ENCODE measurements at places on chromosomes 7 and 10.
A peak's percentile ranks its signal among the peaks of the same experiment; 100 is the strongest.

DNA sequence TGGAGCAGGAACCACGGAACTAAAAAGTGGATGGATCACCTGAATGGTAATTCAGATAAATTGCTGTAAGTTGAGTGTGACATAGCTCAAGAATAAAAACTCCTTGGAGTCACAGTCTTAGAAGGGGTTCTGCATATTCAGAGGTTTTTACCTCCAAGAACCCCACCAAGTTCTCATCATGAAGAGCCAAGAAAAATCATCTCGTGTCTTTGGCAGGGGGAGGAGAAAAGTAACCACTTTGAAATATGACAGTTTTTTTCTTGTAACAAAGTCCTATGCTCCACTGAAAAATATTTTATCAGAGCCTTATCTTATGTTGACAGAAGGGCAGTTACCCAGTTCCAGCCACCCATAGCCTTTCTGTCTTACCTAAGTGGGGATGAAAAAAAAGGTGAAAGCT lies 38.2 kb upstream of the MBL2 start:
- DNase-seq: no peak

DNA sequence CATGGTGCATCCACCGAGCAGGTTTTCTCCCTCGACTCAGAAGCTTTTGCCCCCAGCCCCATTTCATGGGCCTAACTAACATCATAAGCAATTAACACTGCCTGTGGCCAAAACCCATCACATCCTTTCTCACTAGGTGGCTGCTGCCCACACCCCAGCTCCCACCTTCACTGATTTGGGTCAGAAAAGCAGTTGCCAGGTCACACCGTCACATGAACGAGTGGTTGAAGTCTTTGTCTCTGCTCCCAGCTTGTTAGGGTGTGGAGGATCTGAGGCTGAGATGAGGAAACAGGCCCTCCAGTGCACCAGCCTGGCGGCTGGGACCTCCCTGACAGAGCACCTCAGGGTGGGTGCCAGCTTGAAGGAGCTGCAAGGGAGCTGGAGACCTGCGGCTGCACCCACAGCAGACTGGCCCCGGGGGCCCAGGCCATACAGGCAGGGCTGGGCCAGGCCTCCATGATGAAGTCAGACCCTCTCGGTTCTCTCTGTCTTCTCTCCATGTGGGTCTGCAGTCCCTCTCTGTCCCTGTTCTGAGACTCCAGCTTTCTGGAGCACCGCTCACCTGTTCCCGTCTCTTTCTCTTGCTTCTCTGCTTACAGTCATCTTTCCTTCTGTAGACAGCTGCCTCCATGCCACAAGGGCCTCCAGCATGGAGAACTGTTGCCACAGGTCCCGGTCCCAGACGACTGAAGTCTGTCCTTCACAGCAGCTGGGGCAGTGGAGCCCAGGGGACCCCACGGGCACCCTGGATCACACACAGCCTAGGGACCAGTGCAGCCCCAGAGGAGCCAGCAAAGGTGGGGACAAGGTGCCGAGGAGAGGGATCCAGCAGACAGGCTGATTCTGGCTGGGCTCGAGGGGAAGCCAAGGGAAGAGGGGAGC lies 13.8 kb upstream of the INPP5A start:
- DNase-seq: no peak

DNA sequence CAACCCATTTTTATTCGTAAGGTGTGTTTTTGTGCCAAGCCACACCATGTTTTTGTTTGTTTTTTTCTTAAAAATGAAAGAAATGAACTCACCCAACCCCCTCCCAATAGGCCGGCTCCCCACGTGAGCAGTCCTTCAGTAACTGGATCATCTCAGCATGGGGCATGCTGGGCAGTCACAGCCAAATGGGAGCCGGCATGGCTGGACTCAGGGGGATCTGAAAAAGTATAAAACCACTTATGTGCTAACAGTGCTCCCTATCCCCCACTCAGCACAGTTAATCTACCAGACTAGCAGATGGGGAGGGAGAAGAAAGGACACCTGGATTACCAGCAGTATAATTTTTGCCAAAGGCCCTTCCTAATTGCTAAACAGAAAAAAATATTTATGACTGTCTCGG lies 39.3 kb downstream of the BAZ1B start:
- no peak for DNase-seq

- DNase-seq: peak; percentile 46
Observed at GRCh38 chr7:452226-452751, 67.4 kb downstream of the PDGFA start.

DNA sequence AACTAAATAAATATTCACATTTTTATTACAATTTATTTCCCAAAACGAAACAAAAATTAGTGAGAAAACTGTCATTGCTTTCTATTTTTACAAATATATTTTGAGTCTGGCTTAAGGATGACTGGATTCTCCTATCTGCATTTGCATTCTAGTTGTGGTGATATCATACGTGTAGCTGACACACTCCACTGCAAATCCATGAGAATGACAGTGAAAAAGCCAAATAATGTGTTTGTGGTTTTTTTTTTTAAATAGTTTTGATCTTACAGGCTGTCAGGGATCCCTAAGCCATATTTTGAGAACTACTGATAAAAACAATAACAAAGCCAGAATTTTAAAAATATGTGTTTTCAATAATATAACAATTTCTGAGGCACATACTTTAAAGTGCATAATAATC lies 5.8 kb upstream of the STAMBPL1 start:
- peak; percentile 53 for DNase-seq

DNA sequence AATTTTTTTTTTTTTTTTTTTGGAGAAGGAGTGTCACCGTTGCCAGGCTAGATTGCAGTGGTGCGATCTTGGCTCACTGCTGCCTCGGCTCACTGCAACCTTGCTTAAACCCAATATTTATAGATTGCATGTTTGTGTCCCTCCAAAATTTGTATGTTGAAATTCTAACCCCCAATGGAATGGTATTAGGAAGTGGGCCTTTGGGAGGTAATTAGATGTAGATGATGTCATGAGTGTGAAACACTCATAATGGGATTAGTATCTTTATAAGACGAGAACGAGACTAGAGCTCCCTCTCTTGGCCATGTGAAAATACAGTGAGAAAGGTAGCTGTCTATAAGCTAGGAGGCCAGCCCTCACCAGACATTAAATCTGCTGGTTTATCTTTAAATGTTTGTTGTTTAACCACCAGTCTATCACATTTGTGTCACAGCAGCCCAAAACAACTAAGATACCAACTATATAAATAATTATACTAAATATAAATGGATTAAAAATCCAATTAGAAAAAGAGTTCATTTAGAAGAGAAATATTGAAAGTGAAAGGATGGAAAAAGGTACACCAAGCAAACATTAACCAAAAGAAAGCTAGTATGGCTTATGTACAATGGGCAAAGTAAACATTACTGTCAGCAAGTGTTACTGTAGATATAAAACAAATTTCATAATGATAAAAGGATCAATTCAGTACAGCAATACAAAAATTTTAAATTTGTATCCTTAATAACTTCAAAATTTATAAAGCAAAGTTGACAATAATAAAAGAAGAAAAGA lies 9.3 kb downstream of the TCAF1 start:
- peak; percentile 38 for DNase-seq

DNA sequence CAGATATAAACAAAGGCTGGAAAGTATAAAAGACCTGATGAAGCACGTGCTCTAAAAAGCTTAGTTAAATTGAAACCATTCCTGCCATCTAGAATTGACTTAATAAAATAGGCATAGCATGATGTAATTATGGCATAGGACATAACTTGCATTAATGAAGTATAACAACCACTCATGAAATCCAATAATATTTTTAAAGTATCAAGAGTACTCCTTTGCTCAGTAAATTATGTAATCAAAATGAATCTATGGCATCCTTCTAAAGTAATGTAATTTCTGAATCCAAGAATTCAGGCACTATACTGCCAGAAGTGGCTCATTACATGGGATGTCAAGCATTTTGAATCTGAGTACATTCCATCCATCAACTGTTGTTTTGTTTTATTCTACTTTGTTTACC lies 548.5 kb upstream of the NRP1 start:
- DNase-seq: no peak

DNA sequence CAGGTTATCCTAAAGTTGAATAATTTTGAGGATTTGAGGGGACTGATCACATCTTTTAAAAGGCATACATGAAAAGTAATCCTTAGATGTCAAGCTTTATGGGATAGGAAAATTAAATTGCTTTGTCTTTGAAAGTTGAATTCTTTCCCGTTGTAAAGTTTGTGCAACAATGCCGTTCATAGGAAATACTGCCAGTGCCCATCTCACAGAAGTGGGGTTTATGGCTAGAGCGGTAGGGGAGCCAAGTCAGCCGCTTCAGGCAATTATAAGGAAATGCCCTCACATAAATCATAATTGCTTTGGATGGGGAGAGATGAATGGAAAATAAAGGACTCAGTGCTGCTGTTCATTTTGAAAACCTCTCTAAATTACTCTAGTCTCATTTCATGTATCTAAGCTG lies 18.1 kb downstream of the CDC123 start:
- DNase-seq: no peak

DNA sequence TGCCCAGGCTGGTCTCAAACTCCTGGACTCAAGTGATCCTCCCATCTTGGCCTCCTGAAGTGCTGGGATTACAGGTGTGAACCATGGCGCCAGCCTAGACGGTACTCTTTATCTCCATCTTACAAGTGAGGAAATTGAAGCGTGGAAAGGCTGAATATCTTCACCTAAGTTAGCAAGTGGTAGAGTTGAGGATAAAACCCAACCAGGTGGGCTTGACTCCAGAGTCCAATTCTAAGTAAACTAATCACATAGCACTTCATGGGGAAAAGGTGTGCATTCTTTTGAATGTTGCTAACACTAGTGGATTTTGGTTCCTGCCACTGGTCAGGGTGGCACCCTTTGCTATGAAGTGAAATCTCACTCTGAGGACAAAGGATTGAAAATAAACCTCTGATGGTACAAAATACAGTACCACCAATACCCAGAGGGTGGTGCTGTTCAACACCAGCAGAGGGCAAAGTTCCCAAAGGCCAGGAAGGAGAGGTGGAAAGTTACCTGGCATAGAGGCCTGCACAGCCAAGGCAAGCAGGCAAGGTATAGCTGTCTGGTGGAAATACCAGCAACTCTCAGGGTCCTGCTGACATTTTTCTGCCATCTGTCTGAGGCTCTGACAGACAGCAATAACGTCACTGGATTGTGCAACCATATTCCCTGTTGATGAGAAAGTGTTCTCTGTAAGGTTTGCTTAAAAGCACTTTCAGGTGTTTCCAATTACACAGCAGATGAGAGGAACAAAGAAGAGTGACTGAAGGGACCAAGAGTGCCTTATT lies 17.6 kb downstream of the ZDHHC16 start:
- DNase-seq: peak; percentile 49

GRCh38 chr10:45454859-45455258 lies 80.8 kb downstream of the ALOX5 start:
- no peak for DNase-seq

GRCh38 chr7:46957195-46957594 lies 624.7 kb downstream of the TNS3 start:
- DNase-seq: no peak

GRCh38 chr10:85922356-85923129 lies 444.1 kb downstream of the GRID1 start:
- DNase-seq: no peak

DNA sequence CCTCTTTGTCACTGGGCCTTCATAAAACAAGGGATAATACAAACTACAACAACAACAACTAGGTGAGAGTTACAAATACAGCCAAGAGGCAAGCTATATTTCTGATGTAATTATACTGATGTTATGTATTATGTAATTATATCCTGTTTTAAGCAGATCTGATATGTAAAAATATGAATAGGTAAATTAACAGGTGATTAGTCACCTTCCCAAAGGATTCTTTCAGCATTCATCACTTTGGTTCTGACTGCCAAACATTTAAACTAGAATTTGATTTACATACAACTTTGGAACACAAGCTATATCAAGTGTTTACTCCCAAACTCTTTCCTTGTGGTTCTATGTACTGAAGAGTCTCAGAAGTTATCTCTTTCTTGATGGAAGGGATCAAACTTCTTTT lies 53.7 kb downstream of the BEND7 start:
- DNase-seq: no peak

GRCh38 chr7:36810489-36810888 lies 86.2 kb upstream of the AOAH start:
- no peak for DNase-seq

- no peak for DNase-seq
Observed at GRCh38 chr7:5183155-5183554, 6.9 kb upstream of the WIPI2 start.

- no peak for DNase-seq
Observed at GRCh38 chr7:33428415-33428814, 299.1 kb downstream of the BBS9 start.

DNA sequence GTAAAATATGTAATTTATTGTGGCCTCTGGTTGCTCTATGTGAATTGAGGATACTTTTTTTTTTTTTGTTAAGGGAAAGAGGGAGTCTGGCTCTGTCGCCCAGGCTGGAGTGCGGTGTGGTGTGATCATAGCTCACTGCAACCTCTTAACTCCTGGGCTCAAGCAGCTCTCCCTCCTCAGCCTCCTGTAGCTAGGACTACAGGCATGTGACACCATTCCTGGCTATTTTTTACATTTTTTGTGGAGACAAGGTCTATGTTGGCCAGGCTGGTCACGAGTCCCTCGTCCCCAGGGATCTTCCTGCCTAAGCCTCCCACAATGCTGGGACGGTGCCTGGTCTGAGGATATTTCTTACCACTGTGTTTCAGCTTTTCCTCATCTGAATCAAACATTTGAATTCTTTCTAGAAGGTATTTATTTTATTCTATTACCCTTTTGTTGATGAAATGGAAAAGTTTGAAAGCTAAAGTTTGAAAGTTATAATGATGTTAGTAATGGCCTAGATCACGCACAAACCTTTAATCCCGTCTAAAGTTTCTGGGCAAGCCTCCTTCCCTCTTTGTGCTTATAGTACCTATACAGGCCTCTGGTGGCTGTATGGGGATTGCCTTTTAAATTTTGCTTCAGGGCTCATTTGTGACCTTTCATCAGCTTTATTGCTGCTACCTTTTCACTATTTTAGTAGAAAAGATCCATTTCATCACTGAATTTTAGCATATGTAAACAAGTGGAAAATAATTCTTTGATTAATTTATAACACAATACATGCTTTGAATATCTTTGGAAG lies 2.0 kb downstream of the IFRD1 start:
- DNase-seq: peak; percentile 38

DNA sequence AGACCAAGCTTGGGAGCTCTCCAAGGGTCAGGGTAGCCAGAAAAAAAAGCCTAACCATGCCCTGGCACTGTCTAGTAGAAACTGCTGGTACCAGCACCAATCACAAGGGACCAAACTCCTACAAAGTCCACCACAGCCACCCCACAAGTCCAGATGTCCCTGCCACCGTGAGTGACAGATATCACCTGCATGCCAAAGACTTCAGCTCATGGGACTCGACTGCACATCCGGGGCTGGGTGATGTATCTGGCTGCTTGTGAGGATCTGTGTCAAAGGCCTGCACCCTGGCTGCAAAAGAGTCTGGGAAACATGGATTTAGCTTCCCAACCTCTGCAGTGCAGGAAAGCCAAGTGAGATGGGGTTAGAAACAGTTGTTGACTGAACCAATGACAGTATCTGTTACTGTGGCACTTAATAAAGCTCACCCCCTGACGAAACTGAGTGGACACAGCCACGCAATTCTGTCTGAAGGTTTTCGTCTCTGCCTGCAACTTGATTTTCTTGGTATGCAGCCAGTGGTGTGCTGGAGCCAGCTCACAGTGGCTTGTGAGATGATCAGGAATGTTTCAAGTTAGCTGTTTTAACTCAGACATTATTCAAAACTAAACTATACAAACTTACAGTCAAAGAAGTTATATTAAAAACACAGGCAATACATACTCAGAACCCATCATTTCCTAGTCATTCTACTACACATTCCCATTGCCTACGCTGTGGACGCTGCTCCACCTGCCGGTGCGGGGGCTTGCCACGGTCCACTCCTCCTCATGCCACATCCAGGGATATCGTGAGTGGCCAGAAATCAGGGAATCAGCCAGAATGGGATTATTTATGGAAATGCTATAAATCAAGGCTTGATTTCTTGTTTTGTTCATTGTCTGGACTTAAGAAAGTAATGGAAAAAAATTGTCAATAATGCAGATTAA lies 9.2 kb downstream of the ZNF488 start:
- no peak for DNase-seq

Measured in EL (cell line).